Stimulated activated CD4-positive, alpha-beta T cell treated with anti-CD3 and anti-CD28 coated beads, TNF-alpha, amount 100 ng/mL, for 24 hours (primary cell): ENCODE measurements at places on chromosomes 2 and 18.

- no peak for DNase-seq
These were observed 96.4 kb downstream of the CERS6 start for GRCh38 chr2:168552450-168552856.

DNA sequence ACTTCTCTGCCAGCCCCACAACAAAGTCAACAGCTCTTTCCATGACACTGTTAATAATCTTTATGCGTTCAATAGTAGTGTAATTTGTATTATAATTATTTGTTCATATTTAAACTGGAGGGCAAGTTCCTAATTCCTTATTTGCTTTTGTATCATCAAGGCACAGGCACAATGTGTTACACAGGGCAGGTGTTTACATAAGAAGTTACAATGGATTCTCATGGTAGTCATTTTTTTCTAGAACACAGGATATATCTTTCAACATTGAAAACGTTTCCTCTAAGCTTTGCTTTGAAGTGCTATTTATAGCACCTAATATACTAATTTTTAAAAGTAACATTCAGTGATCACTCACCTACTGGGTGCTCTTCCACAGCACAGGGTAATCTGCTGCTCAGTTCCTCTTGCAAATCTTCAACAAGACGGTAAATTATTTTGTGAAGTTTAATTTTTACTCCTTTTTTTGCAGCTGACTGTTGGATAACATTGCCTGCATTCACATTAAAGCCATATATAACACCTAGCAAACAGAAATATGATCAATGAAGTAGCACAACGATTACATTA lies 7.3 kb downstream of the RPS27A start:
- no peak for DNase-seq

DNA sequence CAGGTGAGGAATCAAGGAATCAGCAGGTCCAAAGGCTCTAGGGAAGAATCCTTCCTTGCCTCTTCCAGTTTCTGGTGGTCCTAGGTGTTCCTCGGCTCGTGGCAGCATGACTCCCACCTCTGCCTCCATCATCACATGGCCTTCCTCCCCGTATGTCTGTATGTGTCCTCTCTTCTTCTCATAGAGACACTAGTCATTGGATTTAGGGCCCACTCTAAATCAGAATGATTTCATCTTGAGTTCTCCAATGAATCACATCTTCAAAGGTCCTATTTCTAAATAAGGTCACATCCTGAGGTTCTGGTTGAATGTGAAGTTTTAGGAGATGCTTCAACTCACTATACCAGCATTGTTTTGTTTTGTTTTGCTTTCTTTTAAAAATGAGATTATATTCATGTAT lies 11.1 kb upstream of the AGFG1 start:
- no peak for DNase-seq

DNA sequence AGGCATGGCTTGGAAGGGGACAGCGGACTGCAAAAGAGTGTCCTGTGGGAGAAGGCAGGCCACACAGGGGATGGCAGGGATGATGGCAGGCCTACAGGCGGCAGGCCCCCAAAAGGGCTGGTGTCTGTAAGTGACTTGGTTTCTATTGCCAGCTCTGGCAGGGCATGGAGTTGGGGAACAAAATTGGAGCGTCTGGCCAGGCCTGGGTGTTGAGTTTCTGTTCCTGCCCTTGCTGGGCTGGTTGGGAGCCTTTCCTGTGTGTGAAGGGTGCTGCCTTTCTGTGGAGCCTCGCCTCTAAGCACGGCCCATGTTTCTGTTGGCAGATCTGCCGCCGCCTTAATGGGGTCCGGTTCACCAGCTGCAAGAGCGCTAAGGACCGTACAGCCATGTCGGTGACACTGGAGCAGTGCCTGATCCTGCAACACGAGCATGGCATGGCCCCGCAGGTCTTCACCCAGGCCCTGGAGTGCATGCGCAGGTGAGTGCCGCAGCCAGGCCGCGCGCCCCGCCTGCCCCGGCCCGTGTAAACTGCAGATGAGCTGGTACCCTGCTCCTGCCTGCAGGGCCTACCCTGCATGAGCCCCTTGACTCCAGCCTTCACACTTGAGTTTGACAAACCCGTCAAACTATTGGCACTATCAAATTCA lies 31.5 kb downstream of the COA5 start:
- no peak for DNase-seq

- peak; percentile 59 for DNase-seq
These were observed 128.0 kb upstream of the GYPC start for GRCh38 chr2:126527836-126528490.

DNA sequence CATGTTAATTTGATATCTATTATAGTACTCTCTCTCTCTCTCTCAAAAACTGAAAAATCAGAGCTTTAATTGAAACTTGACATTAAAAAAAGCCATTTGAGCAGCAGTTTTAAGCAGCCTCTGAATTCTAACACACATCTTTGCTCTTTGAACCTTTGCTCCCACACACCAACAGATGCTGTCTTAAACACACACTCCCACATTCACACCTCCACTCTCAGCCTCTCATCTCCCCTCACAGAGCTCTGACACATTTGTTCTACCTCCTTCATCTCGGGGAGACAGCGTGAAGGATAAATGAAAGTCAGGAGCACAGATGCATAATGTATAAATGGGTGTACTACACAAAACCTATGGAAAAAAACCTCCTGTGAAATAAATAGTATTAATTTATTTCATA lies 95.2 kb downstream of the NAB1 start:
- DNase-seq = no peak

- no peak for DNase-seq
These were observed 180.9 kb downstream of the GCA start for GRCh38 chr2:162524849-162525248.

GRCh38 chr2:74744731-74745515 lies 89.0 kb upstream of the HK2 start:
- no peak for DNase-seq

DNA sequence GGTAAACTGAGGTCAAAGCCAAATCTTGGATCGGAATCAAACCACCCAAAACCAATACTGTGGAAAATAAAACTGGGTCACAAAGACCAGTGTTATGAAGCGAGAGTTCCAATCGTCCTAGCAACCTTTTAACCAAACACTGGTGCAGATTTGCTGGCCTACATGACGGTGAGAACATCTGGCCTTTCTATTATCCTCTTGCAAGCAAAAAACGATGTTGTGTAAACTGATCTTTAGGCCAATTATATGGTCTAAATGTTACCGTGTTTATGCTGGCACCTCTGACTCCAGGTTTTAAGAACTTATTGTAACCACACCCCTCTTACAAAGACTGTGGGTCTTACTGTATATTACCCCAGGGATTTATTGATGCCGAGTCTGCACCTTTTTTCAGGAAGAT lies 145.9 kb downstream of the GFPT1 start:
- DNase-seq = no peak

DNA sequence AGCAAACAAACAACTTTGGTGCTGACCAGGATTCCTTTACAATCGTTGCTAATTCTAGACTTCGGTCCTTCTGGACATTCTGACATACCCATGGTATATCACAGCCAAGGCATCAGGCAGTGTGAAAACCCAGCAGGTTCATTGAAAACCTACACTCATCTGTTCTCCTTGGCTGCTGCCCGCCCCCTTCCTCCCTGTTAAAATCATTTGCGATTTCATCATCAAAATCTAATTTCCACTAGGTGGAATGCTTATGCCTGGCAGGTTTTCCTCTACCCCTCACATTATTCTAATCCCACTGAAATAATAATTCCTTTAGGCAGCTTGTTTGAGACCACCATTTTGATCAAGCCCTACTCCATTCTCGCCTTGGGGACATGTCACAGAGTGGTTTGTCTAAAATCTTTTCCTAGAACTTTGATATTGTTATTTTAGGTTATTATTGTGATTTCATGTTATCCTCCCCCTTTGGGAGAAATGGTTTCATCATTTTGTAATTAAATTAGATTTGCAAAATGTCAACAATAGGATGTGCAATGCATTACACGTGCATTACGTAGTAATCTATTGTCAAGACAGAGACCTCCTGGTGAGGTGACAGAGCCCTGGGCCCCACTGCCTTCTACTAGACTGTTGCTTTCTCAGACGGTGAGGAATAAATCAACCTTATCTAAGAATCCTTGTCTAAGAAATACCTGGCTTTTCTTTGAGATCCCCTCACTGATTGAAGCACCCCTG lies 31.0 kb upstream of the ASPRV1 start:
- no peak for DNase-seq

GRCh38 chr2:8003462-8004075 lies 678.3 kb upstream of the ID2 start:
- no peak for DNase-seq

DNA sequence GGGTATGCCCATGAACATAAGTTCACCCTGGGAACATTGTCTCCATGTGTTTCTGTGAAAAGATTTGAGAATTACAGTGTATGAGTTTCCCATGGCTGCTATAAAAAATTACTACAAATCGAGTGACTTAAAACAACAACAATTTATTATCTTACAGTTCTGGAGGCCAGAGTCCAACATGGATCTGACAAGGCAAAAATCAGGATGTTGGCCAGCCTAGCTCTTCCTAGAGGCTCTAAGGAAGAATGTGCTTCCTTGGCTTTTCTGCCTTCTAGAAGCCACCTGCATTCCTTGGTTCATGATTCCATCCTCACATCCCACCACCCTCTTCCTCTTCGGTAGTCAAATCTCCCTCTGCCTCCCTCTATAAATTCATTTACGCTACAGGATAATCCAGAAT lies 38.6 kb downstream of the FAM124B start:
- no peak for DNase-seq

DNA sequence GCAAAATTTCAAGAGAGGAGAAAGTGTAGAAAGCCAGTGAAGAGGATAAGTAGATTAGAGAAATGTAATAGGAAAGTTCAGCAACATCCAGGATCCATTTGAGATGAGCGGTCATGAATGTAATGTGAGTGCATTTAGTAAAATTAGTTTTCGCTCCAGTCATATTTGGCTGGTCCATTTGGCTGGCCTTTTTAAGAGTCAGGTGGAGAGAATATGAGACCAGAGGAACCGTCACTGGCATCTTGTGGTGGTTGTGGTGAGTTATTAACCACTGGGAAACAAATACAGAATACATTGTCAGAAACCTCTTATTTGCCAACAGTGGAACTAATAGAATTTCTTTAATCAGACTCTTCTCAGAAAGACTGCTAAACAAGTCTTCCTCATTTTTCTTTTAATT lies 1064.3 kb upstream of the CDH2 start:
- no peak for DNase-seq

- DNase-seq = no peak
These were observed 60.4 kb downstream of the TRIP12 start for GRCh38 chr2:229861431-229861830.

- DNase-seq = no peak
These were observed 1.4 kb downstream of the B3GNT2 start for GRCh38 chr2:62197011-62197924.

GRCh38 chr2:24744356-24744755 lies 48.8 kb downstream of the PTRHD1 start:
- no peak for DNase-seq

DNA sequence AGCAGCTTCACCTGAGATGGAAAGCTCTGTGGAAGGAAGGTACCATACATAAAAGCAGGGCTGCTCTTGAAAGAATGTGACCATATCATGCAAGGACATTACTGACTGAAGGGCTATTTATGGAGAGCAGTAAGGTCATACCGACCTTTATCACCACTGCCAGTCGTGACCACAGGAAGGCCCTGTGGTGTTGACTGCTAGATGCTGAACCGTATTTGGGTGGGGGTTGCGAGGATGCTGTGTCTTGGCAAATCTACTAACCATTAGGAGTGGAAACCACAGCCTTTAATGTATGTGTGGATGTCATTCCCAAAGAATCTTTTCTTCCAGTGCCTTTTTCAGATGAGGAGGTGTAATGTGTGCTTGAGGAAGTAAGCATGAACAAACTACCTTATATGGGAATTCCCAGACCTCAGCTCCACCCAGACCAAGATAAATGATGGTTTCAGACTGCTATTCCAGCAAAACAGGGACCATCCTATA lies 60.8 kb downstream of the LIMS1 start:
- no peak for DNase-seq

DNA sequence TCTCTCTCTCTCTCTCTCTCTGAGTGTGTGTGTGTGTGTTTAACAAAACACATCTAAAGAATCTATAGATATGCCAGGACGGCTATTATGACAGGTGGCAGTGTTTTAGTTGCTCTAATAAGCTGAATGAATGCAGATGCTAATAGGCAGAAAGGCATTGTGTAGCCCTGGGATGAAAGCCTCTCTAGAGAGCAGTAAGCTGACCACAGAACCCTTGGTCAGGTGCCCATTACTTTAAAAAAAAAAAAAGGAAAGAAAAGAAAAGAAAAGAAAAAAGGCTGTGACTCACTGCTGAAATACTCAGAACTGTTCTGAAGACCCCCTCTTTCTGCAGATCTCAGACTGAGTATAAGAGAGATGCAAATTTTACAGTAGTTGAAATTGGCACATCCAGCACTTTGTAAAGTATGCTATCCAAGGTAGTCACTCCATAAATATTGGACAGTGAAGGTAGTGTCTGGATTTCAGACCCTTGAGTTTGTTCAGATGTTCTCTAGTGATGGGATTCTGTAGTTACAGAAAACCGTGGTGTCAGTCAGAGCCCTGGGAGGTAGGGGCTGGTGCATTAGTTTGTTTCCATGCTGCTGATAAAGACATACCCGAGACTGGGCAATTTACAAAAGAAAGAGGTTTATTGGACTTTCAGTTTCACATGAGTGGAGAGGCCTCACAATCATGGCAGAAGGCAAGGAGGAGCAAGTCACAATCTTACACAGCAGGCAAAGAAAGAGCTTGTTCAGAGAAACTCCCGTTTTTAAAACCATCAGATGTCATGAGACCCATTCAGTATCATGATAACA lies 30.9 kb downstream of the OSBPL6 start:
- no peak for DNase-seq

- no peak for DNase-seq
These were observed 41.2 kb upstream of the DAPL1 start for GRCh38 chr2:158753641-158754611.

GRCh38 chr2:190121971-190122370 lies 59.4 kb upstream of the MSTN start:
- DNase-seq = no peak

- DNase-seq = no peak
These were observed 55.7 kb downstream of the PTPN2 start for GRCh38 chr18:12828116-12829051.

DNA sequence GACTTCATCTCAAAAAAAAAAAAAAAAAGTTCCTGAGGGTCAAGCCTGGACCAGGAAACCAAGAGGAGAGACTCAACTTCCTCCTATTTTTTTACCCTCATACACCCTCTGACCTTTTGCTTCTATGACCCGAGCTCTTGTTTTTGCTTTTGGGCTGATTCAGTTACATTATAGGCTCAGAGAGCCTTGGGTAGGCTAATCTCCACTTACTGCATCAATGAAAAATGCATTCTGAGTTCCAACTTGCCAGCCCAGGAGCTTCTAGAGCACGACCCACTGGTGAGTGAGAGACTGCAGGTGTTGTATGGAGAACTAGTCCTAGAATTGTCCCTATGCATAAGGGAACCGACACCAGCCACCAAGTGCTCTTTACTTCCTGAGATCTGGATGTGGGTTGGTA lies 91.1 kb downstream of the CABLES1 start:
- DNase-seq = no peak

DNA sequence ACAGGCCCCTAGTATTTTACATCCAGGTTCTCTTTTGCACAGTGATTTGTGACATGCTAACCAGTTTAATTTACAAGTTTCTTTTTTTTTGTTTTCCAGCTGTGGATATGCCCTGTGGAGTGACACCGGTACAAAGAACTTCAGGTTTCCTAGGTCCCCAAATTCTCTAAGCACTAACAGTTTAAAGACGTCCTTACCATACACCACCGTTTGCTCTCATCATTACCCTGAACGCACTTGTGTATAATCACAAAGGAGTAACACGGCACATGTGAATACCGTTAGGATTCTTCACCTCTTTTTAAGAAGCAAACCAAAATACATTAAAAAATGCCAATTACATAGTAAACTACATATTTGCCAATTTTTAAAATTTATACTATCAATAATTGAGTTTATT lies 853 bp downstream of the LANCL1 start:
- no peak for DNase-seq
